ENCODE measurements at places on chromosomes 11 and 22.

DNA sequence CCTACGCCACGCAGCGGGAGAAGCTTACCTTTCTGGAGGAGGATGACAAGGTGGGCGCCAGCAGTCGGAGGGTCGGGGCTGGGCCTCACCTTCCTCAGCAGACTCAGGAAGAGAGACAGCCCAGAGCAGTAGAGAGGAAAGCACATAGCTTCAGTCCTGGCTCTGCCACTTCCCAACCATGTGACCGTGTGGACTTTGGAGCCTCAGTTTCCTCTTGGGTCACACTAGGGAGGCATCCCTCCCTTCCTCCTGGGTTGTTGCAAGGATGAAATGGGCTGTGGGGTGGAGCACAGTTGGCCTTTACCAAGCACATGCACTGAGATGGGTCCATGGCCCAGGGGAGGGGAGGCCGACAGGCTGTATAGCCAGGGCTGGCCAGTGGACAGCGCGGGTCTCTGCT is 12.9 kb downstream of the DPP3 start:
- no peak overlapping the region for H3K27ac ChIP-seq
- H3K36me3 ChIP-seq: no peaks in the 10 kb centered on the region

GRCh38 chr22:48822278-48823233 is 1005.1 kb downstream of the BRD1 start:
- no peaks in the 10 kb centered on the region for H3K27me3 ChIP-seq
- H3K4me1 ChIP-seq: no peaks in the 10 kb centered on the region
- H3K4me3 ChIP-seq: no peak overlapping the region
- DNase-seq: no peak

DNA sequence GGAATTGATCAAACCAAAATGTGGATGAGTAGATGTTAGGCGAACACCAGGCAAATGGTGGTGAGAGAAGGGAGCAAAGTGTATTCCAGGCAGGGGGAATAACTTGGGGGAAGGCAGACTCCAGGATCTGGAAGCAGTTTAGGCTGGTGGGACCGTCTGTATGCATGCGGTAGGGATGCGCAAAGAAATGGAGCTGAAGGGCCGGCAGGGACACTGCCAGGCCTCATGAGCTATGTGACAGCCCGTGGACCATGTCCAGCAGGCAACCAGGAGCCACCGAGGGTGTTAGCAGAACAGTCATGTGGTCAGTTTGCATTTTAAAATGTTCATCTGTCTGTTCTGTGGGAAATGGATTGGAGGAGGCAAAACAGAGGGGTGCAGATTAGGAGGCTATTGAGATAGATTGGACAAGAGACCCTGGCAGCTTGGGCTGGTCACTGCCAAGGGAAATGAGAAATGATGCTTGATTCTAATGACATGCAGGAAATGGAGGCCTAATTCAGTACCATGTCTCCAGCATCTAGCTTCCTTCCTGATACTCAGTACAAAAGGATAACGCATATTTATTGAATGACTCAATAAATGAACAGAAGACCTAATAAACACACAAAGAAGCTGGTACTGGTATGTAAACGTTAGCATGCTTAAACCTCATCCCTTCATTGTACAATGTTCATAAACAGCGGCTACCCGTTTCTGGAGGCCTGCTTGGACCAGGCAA is 412.4 kb downstream of the BUD13 start:
- H3K4me3 ChIP-seq: no peak overlapping the region
- H3K4me1 ChIP-seq: peaks cover 26% of the 10 kb centered on the region
- no peak for DNase-seq
- H3K27me3 ChIP-seq: no peaks in the 10 kb centered on the region

DNA sequence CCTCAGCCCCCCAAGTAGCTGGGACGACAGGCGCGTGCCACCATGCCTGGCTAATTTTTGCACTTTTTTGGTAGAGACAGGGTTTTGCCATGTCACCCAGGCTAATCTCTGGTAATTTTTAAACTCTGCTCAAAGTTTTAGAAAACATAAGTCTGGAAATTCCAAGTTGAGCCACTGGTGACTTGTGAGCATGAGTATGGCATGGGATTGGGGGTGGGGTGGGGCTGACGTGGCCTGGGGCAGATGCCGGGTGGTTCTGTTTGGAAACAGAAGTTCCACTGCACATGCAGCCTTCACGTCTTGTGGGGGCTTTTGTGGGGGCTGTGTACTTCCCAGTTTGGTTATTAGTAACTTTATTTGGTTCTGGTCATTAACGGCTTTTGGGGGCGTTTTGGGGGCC is 67.3 kb downstream of the PTPRJ start:
- DNase-seq: no peak
- H3K27me3 ChIP-seq: no peaks in the 10 kb centered on the region
- peaks cover 19% of the 10 kb centered on the region for H3K4me1 ChIP-seq
- H3K27ac ChIP-seq: peak overlapping the region; percentile 62

DNA sequence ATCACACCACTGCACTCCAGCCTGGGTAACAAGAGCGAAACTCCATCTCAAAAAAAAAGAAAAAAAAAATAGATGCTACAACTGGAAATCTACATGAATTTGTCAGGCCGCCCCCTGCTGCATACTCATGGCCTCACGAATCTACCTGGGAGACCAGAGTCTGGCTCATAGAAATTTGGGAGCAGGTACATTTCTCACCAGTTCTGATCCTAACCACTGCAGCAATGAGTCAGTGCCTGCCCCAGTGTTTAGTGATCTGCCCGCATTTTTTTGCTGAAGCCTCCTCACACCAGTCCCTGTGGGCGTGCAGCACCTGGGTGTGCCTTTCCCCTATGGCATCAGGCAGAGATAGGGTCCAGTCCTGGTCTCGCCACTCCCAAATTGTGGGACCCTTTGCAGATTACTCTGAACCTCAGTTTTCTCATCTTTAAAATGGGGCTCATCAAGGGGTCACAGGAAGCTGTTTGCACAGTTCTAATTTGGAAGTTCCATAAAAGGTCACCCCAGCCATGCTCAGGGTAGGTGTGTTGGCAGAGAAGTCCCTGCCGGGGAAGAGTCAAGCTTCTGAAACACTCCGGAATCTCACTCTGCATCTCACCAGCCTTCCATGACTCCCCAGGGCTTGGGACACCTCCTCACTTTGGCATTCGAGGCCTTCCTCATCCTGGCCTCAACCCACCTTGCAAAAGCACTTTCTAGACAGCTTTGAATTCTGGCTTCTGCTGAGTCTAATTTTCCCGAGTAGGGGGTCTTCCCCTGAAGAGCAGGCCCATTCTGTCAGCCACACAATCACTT is 39.3 kb upstream of the LINC01488 start:
- peaks cover 35% of the 10 kb centered on the region for H3K4me1 ChIP-seq
- H3K4me3 ChIP-seq: no peak overlapping the region
- no peaks in the 10 kb centered on the region for H3K27me3 ChIP-seq

DNA sequence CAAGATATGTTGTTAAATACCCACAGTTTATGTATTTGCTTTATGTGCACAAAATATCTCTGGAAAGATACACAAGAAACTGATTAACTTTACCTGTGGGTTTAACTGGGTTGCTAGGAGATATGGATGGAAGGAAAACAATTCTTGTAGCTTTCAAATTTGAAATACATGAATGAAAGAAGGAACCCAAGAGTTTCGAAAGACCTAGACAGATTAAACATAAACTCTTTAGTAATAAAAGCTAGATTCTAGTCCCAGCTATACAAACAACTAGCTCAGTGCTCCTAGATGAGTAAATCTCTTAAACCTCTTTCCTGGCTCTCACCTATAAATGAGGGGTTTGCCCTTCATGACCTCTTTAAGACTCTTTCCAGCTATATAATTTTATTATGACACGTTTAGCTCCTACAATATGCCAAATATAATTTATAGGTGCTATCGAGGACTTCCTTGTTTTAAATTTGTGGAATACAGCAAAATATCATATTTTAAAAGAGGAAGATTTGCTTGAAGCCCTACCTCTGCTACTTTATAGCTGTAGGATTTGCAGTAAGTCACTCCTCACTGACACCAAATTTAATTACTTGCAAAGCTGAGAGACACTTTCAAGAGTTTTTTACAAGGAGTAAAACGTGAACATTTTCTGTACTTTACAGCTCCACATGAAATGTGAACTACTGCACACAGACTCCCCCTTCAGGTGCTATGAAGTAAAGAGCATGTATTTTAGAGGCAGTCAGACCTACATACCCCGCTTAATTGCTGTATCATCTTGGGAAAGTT is 50.7 kb downstream of the RRAS2 start:
- H3K27ac ChIP-seq: no peak overlapping the region
- DNase-seq: peak; percentile 64
- H3K27me3 ChIP-seq: no peaks in the 10 kb centered on the region

DNA sequence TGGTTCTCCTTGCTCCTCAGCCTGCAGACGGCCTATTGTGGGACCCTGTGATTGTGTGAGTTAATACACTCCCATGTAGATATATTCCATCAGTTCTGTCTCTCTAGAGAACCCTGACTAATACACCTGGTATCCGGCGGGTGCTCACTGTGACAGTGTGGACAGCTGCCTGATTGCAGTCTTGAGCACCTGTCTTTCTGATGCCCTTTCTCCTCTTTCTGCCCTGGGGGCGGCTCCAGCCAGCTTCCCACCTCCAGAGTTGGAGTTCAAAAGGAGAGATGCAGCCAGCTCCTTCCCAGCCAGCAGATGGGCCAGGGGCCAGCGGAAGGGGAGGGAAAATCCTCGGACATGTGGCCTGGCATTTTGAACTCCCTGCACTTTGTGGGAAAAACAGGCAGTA is 15.0 kb downstream of the SMIM38 start:
- no peaks in the 10 kb centered on the region for H3K27me3 ChIP-seq
- DNase-seq: no peak
- H3K4me1 ChIP-seq: no peaks in the 10 kb centered on the region
- no peak overlapping the region for H3K27ac ChIP-seq
- no peak overlapping the region for H3K4me3 ChIP-seq
- H3K36me3 ChIP-seq: no peaks in the 10 kb centered on the region

- H3K4me3 ChIP-seq: no peak overlapping the region
- H3K4me1 ChIP-seq: no peaks in the 10 kb centered on the region
- H3K27me3 ChIP-seq: no peaks in the 10 kb centered on the region
- no peak overlapping the region for H3K27ac ChIP-seq
- DNase-seq: no peak
- H3K36me3 ChIP-seq: no peaks in the 10 kb centered on the region
Measured at GRCh38 chr22:20637750-20638506, 130.5 kb downstream of the MED15 start.

- H3K27ac ChIP-seq: no peak overlapping the region
- H3K4me1 ChIP-seq: no peaks in the 10 kb centered on the region
- H3K27me3 ChIP-seq: no peaks in the 10 kb centered on the region
Measured at GRCh38 chr22:25837288-25837900, 95.4 kb downstream of the MYO18B start.

- H3K4me3 ChIP-seq: no peak overlapping the region
- H3K4me1 ChIP-seq: peaks cover 11% of the 10 kb centered on the region
- DNase-seq: peak; percentile 46
- peak overlapping the region; percentile 5 for H3K27ac ChIP-seq
- H3K27me3 ChIP-seq: peaks cover 6% of the 10 kb centered on the region
- H3K36me3 ChIP-seq: no peaks in the 10 kb centered on the region
Measured at GRCh38 chr11:80320226-80320625, 879.4 kb upstream of the TENM4 start.

- DNase-seq: no peak
- H3K4me3 ChIP-seq: no peak overlapping the region
- H3K27me3 ChIP-seq: no peaks in the 10 kb centered on the region
- peaks cover 7% of the 10 kb centered on the region for H3K4me1 ChIP-seq
Measured at GRCh38 chr22:27558658-27559371, 242.7 kb downstream of the MN1 start.

- H3K4me3 ChIP-seq: no peak overlapping the region
- H3K27me3 ChIP-seq: no peaks in the 10 kb centered on the region
- H3K27ac ChIP-seq: no peak overlapping the region
- no peaks in the 10 kb centered on the region for H3K4me1 ChIP-seq
- H3K36me3 ChIP-seq: no peaks in the 10 kb centered on the region
- DNase-seq: peak; percentile 53
Measured at GRCh38 chr11:72609045-72609444, 65.2 kb downstream of the PDE2A start.

DNA sequence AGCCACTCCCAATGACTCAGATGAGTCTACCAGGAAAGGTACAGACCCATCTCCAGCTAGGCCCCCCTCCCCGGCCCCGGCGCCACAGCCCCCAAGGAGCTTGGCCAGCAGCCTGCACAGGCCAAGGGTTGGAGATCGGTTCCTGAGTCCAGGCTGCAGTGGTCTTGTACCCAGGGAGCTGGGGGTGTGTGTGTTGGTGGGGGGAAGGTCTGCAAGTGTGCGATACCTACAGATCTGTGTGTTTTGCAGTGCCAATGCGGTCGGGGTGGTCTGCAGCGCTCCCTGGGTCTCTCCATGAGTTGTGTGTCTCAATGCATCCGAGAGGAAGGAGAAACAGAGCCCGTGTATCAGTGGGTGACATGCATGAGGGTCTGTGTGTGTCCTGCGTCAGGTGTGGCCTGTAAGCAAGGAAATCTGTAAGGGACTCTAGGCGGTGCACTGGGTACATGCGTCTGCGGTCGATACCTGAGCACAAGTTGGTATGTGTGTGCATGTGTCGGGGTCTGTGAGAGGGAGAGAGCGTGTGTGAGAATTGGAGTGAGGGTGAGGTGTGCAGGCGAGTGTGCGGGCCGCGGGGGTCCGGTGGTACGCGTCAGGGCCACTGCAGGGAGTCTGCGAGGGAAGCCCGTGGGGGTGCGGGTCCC is 645 bp downstream of the CDC42BPG start:
- no peak for DNase-seq
- H3K27ac ChIP-seq: no peak overlapping the region
- H3K27me3 ChIP-seq: no peaks in the 10 kb centered on the region
- peaks cover 12% of the 10 kb centered on the region for H3K4me1 ChIP-seq

DNA sequence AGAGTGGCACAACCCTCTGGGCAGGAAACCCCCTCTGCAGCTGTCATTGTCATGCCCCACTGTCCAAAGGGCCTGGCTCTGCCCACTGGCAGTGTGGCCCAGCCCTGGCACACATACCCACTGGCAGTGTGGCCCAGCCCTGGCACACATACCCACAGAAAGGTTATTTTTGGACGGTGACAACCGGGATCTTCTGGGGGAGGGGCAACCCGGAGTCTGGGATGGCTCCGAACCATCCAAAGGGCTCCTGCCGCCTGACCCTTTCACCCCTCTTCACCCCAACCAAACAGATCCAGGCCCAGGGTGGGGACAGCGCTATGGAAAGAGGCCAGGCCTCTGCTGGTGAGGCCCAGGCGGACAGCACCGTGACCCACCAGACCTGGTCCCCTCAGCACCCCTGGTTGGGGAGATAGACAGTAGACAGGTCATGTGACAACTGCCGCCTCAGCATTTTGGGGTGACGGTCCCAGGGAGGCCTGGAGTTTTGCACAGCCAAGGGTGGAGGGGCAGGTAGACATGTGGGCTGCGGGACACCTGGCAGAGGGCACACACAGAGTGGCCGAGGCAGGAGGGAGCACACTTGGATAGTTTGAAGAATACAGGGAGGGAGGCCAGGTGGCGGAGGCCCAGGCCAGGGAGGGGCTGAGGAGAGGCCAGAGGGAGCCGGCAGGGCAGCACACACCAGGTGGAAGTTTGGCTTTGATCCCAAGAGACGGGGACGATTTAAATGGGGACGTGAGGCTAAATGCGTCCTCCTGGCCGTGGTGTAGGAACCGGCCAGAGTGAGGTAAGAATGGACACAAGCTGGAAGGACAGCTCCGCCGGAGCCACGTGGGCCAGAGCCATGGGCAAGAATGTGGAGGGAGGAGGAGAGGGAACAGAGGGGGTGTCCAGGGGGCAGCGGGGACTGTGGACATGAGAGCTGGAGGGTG is 2.9 kb downstream of the MAPK12 start:
- H3K4me3 ChIP-seq: no peak overlapping the region
- H3K36me3 ChIP-seq: no peaks in the 10 kb centered on the region
- DNase-seq: no peak
- H3K4me1 ChIP-seq: peaks cover 7% of the 10 kb centered on the region

Data from GM23338 (cell line).